ENCODE measurements at places on chromosomes 6 and 20.

- DNase-seq: no peak
These were observed 9.0 kb downstream of the OR2B6 start for GRCh38 chr6:27966044-27966443.

DNA sequence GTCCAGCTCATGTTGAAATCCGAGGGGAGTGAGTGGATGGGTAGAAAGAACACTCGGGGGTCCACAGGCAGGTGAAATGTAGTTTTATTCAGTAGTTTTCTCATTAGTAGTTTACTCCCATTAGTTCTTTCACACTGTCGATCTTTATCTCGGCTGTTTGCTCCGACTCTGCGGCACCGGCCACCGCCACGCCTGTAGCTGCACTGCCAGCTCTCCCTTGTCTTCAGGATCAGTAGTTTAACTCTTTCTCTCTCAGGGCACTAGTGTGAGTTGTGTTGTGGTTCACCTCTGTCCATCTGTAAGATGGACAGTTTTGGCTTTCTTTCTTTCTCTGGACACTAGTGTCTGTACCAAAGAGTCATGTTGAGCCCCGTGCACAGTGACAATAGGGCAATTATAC, 195.7 kb downstream of the LMBRD1 start:
- DNase-seq: peak; percentile 11

- no peak for DNase-seq
These were observed 50.5 kb upstream of the GCM1 start for GRCh38 chr6:53199156-53199555.

DNA sequence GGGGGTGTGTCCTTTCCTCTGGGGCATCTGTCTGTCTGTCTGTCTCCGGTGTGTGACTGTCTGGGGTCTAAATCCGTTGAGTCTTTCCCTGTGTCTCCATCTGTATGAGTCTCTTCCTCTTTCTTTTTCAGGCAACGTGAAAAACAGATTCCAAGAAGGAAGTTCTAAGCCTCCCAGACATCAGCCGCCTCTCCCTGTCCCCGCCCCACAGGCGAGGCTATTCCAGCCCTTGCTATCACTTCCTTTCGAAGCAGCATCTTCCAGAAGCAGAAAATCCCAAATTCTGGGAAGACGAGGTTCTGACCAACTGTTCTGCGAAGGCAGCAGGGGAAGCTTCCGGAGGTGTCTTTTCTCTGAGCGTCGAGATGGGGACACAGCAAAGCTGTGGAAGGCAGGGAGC, 34.0 kb downstream of the PMEPA1 start:
- no peak for DNase-seq

- DNase-seq: no peak
These were observed 86.0 kb downstream of the CLIC5 start for GRCh38 chr6:45929421-45930361.

GRCh38 chr20:51028616-51029212, 5.8 kb upstream of the KCNG1 start:
- no peak for DNase-seq

GRCh38 chr6:99590728-99591672, 15.6 kb upstream of the PRDM13 start:
- no peak for DNase-seq

DNA sequence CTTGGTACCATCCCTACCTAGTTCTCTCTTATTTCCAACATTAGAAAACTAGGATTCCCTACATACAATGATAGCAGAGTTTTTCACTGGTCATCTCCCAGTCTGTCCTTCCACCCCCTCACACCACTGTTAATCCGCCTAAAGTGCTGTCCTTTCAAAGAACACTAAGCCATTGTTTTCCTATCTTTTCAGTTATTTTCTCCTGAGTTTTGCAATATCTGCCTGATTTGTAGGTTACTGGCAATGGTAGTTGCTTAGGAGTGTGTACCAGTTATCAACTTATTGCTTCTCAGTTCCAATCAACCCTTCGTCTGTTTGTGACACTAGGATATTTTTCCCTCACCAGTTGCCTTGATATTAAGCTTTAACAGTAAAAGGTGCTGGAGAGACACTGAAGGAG, 135.0 kb downstream of the EPM2A start:
- DNase-seq: no peak

- no peak for DNase-seq
These were observed 96.7 kb downstream of the BMP5 start for GRCh38 chr6:55778705-55779104.

DNA sequence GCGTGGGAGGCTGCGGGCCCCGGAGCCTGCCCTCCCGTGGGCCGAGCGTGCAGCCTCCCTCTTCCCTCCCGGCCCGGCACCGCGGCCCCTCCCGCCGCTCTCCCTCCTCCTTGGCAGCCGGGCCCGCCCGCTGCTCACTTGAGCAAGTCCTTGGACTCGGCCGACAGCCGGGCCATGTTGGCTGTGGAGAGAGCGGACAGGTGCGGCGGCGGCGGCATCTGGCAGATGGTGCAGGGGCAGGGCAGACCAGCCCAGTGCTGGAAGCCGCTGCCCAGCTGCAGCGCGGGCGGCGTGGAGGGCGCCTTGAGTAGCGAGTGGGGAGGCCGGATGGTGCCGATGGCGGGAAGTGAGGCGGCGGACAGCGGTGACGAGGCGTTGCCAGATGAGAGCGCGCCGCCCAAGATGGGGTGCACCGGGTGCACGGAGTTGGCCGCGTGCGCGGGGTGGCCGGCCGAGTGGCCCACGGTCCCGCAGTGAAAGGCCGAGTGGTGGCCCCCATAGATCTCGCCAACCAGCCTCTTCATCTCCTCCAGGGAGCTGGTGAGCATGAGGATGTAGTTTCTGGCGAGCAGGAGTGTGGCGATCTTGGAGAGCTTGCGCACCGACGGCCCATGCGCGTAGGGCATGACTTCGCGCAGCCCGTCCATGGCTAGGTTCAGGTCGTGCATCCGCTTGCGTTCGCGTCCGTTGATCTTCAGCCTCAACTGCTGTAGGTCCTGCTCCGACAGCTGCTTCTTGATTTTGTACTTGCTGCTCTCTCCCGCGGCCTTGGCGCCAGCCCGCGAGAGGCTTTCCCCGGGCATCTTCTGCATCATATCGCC, 766 bp downstream of the OLIG3 start:
- DNase-seq: no peak

- DNase-seq: no peak
These were observed 104.4 kb upstream of the LAMP5 start for GRCh38 chr20:9409981-9410380.
